Tibial nerve (tissue), 4 donors: ENCODE measurements at places on chromosomes 11 and 22.

GRCh38 chr11:83600661-83601060 lies 314.5 kb upstream of the CCDC90B start:
- no peak for DNase-seq

GRCh38 chr11:110631551-110631950 lies 80.7 kb downstream of the ARHGAP20 start:
- no peak for DNase-seq

- DNase-seq = no peak
Observed at GRCh38 chr22:29195964-29196666, 9.6 kb upstream of the EMID1 start.

DNA sequence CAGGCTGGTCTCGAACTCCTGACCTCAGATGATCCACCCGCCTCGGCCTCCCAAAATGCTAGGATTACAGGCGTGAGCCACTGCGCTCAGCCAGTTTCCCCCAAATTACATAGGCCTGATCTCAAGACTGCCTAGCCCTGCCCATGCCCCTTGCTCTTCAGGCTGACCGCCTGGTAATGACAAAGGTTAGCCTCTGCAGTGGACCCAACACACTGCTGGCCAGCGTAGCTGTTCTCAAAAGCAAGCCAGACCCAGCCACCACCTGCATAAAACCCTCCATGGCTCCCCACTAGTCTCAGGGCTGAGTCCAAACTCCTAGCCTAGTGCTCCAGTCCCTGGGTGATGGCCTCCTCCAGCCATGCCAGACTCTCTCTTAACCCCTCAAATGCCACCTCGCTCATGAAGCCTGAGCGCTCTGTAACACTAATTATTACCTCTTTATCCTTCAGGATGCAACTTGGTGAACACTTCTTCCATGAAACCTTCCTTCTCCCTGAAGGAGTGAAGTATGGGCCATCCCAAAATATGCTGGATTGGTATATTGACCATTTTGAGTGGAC lies 836 bp upstream of the RSPH14 start:
- no peak for DNase-seq

DNA sequence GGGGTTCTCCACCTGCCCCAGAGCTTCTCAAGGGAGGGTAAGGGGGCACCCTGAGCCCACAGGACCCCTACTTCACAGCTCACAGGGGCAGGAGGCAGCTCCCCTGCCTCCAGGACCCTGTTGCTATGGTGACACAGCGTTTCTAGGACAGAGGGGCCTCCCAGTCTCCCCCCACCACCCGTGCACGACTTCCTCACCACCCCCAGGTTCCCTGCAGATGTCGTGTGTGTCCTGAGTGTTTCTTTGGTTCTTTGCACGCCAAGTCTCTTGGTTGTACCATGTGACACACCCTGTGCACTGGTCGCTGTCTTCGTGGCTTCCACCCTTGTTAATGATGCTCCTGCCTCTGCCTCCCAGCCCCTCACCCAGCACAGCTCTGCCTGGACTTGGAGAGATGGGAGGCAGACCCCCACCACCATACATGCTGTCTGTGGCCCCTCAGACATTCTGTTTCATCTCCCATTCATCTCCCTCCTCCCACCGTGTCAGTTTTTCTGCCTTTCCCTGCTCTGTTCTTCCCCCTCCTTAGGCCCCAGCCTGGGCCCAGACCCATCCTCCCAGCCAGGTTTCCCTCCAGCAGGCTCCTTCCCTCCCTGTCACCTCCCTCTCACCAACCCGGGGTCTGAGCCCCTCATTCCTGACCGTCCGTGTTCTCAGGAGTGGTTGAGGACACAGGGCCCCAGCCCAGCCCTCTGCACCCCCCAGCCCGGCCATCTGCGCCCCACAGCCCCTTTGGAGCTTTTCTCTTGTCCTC lies 24.5 kb upstream of the RAB1B start:
- DNase-seq = no peak

DNA sequence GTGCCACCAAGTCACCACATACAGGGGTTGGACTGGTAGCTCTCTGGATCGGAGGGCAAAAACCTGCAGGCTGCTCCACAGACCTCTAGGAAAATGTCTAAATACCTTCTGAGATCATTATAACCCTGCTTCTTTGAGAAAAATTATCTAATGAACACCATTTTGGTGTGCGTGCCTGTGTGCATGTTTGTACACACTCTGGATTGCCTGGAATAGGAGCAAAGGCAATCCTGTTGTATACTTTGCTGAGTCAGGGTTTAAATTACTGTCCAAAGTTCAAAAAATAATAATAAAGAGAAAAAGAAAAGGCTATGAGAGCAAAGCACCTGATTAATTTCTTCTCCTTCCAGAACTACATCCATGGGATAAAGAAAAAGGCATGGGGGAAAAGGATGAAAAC lies 11.0 kb downstream of the JAML start:
- DNase-seq = no peak

DNA sequence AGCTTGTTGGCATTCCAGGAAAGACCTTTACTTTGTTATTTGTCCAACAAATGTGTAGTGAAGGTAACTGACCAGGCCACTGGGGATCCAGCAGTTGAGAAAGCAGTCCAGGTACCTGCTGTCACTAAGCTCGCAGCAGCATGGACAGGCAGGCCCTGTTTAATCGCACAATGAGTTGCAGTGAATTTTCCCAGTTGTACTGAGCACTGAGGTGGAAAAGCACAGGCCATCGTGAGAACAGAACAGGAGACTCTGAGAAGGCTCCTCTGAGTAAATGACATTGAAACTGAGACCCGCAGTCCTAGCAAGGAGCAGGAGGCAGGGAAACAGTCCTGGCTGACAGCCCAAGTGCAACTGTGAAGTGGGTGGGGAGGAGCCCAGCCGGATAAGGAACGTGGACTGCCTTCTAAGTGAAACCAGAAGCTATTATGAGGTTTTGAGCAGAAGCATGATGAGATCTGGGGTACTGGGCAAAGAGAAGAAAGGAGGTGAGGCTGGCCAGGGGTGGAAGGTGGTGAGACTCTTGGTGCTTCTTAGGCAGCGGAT lies 39.8 kb upstream of the CDON start:
- DNase-seq = no peak

DNA sequence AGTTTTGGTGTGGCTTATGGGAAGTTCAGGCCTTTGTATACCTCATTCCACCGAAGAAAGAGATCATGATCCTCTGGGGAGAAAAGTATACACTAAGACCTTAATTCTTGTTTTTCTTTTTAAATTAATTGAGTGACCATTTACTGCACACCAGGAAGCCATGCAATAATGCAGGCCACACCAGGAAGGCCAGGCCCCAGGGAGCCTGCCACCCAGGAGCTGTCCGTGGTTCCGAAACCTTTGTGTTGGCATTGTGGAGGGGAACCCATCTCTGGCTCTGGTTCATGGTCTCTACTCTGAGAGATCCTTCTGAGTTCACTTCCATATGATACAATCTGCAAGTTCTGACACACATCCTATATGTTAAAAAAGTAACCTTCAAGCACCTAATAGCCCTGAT lies 291.8 kb downstream of the MIAT start:
- no peak for DNase-seq

GRCh38 chr22:44586999-44587736 lies 89.1 kb upstream of the RTL6 start:
- DNase-seq = no peak

DNA sequence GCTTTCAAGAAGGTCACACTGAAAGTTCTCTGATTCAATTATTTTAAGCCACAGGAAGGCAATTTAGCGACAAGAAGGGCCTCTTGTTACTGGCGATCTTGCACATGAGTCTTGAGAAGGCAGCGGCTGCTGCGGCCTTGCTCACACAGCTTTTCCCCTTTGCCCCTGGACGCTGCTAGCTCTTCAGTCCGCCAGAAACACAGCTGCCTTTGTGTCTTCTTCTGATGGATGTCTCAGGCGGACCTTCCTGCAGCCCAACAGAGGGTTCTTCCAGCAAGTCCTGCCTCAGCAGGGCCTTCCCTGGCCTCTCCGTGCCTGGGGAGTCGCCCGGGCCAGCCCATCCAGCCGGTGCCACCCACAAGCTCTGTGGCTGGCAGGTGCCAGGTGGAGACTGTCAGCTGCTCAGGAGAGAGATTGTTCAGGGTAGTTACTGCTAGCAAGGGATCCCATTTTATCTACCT lies 59.4 kb downstream of the PKNOX2 start:
- DNase-seq = no peak

DNA sequence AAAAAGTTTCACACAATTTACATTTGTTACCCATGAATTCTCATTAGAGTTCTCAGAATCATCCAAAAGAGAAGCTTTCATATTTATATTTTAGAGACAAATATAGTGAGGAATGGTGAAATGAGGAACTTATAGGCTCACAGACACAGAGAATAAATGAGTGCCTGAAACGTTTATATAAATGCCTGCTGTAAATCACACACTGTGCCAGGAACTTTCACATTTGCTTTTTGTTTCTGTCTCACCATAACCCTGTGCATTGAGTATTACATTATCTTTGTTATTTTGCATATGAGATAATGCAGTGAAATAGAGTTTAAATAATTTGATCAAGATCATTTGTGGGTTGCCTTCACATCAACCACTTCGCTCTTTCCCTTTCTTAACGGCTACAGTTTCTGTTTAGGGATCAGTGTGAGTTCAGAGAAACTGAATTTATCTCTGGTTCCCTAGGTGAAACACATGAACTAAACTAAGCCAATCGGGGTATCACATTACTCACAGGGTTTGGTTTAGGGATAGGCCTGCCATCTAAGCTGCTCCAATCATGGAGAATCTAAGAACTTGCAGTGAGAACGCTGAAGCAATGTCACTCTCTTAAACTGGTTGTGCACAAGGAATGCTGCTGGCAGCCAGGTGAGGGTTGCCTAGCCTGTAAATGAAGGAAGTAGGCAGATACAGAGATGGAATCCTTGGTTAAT lies 1339.2 kb upstream of the TENM4 start:
- no peak for DNase-seq

- DNase-seq = no peak
Observed at GRCh38 chr11:64444838-64445441, 86.0 kb downstream of the RPS6KA4 start.

DNA sequence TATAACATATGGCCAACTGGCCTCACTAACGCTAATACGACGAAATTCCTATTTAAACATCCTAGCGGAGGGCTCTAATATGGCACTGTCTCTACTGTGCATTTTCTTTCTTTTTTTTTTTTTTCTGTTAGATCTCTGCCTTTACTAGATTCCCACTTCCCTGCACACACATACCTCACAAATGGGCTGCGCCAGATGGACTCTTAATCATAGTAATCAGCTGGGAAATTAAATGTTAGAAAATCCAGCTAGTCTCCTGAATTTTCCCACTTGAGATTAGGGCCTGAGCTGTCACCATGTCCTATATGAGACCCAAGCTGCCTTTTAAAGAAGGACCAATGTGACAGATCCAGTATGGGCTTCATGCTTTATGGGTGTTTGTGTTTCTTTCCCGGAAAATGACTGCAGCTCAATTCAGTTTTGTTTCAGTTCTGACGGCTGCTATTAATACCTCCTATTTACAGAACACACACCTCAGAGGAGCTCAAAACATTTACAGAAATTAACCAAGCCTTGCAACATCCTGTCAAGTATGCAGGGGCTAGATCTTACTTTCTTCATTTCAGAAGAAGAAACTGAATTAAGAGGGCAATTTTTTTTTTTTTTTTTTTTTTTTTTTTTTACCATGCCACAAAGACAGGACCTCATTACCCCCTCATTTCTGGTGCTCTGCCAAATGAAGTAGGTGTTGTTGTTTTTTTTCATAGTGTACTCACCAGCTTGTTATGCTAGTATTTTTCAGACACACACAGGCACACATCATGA lies 49.8 kb upstream of the BLID start:
- DNase-seq = no peak

GRCh38 chr11:123690485-123690884 lies 36.1 kb upstream of the SCN3B start:
- no peak for DNase-seq

GRCh38 chr11:10864688-10865087 lies 6.8 kb upstream of the ZBED5 start:
- DNase-seq = no peak

DNA sequence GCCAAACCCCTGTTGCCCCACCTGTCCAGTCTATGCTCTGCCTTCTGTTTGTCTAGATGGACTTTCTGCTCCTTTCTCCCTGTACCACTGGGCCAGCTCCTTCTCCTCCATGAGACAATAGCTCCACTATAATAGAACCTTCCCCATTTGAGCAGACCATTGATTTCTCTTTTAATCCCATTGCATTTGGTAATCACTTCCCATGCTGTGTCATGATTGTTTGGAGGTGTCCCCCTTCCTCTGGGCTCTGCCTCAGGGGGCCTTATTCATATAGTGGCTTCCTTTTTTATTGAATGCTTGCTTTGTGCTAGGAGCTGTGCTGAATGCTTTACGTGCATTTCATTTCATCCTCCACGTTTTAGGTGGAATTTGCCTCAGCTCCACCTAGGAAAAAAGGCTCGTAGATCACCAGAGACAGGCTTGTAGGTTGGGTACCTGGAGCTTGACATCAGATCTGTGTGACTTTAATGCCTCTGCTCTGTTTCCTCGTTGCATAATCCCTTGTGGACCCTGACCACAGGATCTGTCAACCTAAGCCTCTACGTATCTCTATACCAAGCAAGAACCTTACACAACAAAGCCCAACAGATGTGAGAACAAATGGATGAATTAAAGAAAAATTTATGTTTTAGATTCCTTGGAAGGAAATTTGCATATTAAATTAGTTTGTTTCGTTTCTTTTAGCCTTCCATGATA lies 106.2 kb upstream of the RASSF10 start:
- no peak for DNase-seq

GRCh38 chr11:126072141-126072741 lies 9.6 kb upstream of the CDON start:
- no peak for DNase-seq
